ENCODE measurements at places on chromosomes 2 and 18.
A peak's percentile ranks its signal among the peaks of the same experiment; 100 is the strongest.

DNA sequence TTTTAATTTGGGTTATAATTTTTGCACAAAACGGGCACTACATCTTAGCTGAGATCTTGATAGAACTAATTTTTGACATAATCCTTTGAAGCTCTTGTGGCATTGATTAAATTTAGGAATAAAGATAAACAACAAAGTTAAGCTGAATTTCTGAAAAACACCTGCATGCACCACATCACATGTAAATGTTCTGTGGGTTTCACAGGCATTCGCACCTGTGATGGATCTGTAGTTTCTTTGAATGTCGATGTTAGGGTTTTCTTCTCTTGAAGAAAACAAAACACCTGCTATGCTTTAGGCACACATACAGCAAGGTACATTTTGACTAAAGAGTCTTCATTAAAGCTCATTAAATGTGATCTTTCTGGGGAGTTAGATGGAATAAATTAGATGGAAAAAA, 60.3 kb downstream of the RPIA start:
- no peak for DNase-seq

GRCh38 chr2:213119061-213119809, 32.2 kb downstream of the IKZF2 start:
- DNase-seq, result no peak

DNA sequence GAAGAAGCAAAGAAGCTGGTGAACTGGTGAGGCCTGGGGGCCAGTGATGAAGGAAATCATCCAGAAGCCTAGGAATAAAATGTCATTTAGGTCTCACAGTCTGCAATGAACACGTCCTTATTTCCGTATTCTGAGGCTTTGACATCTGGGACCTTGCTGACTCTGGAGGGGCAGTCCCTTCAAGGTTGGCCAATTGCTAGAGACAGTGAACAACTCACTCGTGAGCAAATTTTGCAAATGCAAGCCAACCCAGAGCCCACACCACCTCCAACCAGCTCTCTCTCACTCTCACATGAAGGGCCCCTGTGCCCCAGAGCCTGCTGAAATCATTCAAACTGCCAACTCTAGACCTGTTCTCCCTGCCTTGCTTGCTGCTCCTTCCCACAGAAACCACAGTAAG, 279.1 kb upstream of the LYPD1 start:
- no peak for DNase-seq

GRCh38 chr2:199458806-199459285, 1.1 kb upstream of the SATB2 start:
- no peak for DNase-seq

DNA sequence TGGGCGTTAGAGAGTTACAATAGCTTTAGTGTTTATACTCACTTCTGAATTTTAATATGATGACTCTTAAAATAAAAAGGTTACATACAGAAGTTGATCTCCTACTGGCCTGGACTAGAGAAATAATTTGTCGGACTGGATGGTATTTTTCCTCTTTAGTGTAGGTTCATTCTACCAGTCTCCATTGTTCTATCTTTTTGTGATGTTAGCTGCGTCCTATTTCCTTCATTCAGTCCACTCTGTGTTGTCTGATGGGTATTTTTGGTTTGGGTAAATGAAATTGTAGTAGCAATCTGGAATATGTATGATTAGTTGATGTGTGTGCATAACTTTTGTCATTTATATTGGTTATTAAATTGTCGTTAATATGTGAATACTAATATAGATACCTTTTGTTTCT, 5.3 kb downstream of the DDX1 start:
- no peak for DNase-seq

- no peak for DNase-seq
Observed at GRCh38 chr18:9858642-9859041, 27.1 kb upstream of the TXNDC2 start.

DNA sequence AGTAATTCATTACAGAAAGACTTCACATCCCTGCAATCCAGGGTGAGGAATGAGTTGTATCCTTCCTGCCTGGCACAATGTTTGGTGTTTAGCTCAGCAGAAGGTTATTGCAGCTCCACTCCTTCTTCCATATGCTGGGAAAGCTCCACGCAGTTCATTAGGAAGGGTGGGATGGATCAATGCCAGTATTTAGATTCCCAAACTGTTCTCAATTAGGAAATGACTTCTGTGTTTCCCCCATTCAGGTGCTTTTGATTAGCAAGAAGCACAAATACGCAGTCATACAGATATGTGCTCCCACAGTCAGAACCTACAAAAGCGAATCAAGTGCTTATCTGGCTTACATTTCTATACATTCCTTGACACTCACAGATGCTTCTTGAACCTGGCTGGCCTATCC, 340.6 kb downstream of the NYAP2 start:
- DNase-seq, result no peak

- peak; percentile 65 for DNase-seq
Observed at GRCh38 chr2:19746611-19747309, 155.0 kb downstream of the TTC32 start.

GRCh38 chr2:65130664-65131175, 814 bp upstream of the RAB1A start:
- DNase-seq, result no peak

- peak; percentile 26 for DNase-seq
Observed at GRCh38 chr2:176931588-176932563, 280.7 kb upstream of the HNRNPA3 start.

- DNase-seq, result no peak
Observed at GRCh38 chr2:52498077-52498750, 1269.4 kb upstream of the CHAC2 start.

- DNase-seq, result peak; percentile 19
Observed at GRCh38 chr2:32008805-32009515, 1.8 kb downstream of the MEMO1 start.

DNA sequence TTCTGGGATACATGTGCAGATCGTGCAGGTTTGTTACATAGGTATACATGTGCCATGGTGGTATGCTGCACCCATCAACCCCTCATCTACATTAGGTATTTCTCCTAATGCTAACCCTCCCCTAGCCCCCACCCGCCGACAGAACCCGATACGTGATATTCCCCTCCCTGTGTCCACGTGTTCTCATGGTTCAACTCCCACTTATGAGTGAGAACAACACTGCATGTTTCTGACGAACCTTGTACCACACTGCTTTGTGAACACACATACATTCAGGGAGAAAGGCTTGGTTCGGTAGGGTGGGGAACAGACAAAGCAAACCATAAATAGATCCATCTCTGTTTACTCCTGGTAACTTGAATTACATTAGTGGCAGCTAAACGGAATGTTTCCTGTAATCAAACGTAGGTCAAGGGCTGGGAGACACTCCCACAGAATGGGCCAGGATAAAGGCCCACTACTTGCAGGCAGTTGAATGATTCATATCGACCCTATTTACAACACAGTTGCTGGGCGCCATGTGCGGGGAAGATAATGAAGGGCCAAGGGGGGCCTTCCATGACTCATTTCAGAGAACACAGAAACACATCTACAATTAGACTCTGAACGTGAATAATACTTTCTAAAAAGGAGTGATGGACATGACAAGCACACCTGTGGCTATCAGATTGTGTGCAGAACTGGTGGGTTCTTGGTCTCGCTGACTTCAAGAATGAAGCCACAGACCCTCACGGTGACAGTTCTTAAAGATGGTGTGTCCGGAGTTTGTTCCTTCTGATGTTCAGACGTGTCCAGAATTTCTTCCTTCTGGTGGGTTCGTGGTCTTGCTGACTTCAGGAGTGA, 56.8 kb upstream of the KIDINS220 start:
- DNase-seq, result no peak

DNA sequence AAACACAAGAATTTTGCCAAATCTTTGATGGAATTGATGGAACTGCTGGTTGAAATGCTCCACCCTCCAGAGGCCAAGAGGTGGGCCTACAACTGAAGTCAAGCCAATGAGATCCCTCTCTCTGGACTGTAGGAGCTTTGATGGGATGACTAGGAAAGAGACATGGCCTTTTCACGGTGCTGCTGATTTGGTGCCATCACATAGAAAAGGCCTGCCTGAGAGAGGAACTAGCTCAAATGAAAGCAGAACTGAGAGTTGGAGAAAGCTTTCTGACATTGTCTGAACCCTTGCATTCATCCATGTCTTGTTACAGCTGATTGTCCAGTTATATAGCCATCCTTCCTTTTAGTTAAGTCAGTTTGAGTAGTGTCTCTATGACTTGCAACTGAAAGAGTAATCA, 283.8 kb upstream of the LYPD1 start:
- DNase-seq, result no peak

GRCh38 chr2:234444893-234445292, 52.0 kb downstream of the ARL4C start:
- DNase-seq, result peak; percentile 54

DNA sequence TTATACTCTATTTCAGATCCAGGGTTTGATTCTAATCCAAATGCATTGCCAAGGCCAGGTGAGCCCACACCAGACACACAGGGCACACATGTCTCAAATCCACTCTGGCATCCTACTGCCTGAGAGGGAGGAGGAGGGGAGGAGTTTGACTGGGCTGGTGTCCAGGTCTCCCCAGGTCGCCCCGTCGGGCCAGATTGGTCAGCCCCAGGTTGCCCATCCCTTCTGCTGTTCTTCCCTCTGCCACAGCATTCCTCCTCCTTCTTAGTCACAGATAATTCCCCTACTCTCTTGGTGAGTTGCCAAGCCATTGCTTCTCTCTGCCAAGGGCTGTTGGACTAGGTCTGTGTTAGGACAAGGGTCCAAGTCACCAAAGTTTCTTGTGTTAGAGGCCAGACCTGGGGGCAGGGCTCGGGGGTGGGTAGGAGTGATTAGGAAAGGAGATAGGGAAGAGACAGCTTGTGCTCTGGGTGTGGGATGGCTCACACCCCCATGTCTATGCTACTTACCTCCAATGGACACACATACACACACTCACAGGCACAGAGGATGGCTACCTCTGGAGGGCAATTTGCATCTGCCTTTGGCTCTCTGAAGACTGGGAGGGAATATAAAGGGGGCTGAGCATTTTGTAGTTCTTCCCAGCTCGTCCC, 2.5 kb upstream of the EGR4 start:
- DNase-seq, result peak; percentile 55

DNA sequence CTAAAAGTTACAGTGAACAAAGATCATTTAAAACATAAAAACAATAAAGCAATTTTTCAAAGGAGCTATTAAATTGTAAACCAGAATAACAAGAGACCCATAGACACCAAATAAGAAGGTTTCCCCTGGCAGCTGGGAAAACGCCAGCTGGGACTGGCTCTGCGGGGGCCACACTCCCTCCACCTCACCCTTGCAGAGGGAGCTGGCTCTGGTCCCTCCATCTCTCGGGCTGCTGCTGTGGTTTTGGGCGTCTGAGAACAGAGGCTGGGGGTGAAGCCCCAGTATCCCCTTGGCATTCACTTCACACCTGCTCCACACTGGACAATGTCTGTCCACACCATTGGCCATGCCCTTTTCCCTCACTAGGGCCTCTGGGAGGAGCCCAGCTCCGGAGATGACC, 62.1 kb upstream of the OTOS start:
- DNase-seq, result no peak

- DNase-seq, result peak; percentile 66
Observed at GRCh38 chr2:58634653-58635370, 393.7 kb upstream of the FANCL start.

GRCh38 chr2:101124643-101125366, 26.4 kb downstream of the TBC1D8 start:
- peak; percentile 88 for DNase-seq

GRCh38 chr18:54774423-54774822, 53.9 kb upstream of the RAB27B start:
- no peak for DNase-seq

DNA sequence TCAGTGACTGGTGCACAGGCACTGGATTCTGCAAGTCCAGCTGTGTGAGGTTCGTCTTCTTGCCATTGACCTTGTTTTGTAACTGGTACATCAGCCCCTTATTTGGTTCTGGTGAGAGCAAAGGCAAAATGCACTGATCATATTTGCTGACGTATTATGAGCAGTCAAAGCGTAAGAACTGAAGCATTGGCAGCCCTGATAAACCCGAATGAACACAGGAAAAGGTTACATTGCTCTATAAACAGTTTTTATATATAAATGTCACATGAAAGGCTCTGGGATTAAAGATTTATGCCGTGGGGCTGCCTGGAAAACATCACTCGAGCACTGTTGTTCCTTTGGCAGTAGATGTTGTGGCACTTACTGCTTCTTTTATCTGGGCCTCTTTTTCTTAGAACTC, 167.9 kb downstream of the IRS1 start:
- no peak for DNase-seq

DNA sequence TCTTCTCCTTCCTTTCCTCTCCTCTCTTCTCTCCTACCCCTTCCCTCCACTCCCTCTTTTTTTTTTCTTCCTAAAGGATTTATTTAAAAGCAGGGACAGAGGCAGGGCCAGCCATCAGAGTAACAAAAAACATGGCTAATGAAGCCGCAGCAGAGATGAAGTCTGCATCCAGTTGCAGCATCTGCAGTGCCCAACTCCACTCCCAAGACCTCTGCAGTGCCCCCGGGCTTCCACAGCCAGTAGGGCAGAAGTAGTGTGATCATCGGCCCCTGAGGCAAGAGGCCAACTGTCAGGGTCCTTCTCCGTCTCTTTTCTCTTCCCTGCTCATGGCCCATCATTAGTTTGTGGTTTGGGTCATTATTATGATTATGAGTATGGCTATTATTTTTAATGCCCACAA, 4.2 kb upstream of the EGR4 start:
- no peak for DNase-seq

GRCh38 chr2:27041752-27042151, 9.0 kb downstream of the TMEM214 start:
- DNase-seq, result no peak

GRCh38 chr2:233929352-233930022, 12.3 kb downstream of the TRPM8 start:
- DNase-seq, result peak; percentile 39

- DNase-seq, result no peak
Observed at GRCh38 chr2:170335351-170335750, 157.4 kb downstream of the MYO3B start.

DNA sequence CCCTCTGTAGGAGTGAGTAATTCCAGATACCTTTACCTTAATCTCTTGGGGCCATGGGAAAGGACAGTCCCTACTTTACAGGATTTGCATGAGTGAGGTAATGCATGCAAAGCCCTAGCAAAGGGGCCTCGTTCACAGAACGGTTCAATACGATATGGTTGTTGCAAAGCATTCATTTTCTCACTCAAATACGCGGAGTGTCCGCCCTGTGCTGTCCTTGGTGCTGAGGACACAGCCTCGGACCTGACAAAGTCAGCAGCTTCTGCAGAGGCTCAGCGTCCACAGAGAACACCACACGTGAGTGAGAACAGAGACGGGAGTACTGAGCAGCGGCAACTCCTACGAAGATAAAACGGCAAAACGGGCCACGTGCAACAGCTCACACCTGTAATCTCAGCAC, 125.7 kb downstream of the EIPR1 start:
- no peak for DNase-seq

DNA sequence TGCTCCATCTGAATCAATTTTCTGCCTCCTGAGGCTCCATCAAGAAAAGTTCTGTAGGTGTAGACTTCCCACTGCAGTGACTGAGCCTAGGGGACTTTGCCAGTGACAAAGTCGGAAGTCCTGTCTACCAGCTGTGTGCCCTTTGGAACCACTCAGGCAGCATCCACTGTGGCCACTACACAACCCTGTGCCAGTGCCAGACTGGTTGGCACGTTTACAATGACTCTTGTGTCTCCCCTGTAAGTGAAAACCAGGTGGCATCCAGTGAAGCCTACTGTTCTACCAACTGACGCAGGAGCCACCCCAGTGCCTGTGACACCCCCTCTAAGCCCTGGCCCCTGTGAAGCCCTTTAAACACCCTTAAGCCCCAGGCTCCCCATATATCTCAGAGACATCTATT, 132.1 kb upstream of the SERPINE2 start:
- DNase-seq, result no peak
